GM12878 (cell line): ENCODE measurements at places on chromosomes 16 and 17. TPM values are rescaled to one million over a fixed set of nuclear protein-coding genes. Genes with fewer than 3 reads are reported as not detected.

Gene KRT20
- not detected in 2 replicates for polyA plus RNA-seq

- DNase-seq, result no peak
Observed at GRCh38 chr17:6544011-6544370, 12.4 kb downstream of the PITPNM3 start.

Gene PIPOX
- polyA plus RNA-seq, result 0.48 and 0.74 TPM in 2 replicates

DNA sequence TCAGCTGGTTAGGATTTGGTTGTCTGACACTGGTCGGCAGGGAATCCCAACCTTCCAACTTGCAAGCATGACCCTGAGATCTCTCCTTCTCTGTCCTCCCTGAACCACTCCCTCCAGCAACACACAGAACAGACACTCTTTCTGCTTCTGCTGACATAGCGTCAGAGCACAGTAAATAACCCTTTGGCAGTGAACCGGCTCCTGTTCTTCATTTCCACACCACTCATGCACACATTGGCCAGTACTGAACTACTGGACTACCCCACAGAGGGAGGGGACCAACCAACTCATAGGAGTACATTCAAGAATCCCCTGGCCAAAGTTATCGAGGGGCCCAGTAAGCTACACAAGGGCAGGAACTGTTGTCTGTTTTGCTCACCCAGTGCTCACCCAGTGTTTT is 138.2 kb downstream of the ZNF423 start:
- no peak for DNase-seq

Gene KRT17
- polyA plus RNA-seq, result 4.2 and 4.9 TPM in 2 replicates

Gene MAP2K4
- polyA plus RNA-seq, result 31.7 and 34.1 TPM in 2 replicates

- DNase-seq, result no peak
Observed at GRCh38 chr17:51507444-51507843, 247.1 kb downstream of the UTP18 start.

DNA sequence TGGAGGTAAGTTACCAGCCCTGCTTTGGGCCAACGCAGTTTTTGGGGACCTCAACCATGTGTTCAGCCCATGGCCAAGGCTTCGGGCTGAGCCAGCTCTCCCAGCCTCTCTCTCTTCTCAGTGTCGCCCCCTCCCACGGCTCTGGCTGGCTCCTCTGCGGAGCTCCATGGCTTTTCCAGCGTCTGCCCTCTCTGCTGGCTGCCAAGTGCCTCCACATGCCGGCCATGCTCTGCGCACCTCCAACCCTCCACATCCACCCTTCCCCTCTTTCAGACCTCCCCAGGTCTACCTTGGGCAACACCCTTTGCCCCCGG is 23.2 kb downstream of the COTL1 start:
- no peak for DNase-seq

DNA sequence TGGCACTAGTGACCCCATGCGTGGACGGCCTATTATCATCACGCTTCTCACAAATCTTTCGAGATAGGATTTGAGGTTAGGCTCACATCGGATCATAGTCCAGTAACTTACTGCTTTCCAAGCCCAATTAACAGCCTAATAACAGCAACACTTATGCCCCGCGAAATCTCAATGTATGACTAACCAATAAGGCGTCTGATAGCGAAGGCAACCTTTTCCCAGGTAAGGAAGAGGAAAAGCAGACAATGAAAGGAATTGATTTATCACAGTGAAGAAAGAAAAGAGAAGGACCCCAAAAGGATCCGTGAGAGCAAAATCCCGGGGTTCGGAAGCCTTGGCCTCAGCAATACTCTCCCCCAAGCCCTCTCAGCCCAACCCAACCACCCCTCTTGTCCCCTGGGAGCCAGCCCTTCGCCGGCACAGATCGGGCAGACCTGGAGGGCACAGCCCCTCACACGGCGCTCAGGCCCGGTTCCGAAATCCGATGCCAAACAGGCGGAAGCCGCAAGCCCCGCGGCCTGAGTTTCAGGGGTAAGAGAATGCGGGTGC is 534 bp downstream of the GPATCH8 start:
- no peak for DNase-seq

GRCh38 chr16:69942627-69943170 is 8.4 kb upstream of the CLEC18A start:
- DNase-seq, result no peak

DNA sequence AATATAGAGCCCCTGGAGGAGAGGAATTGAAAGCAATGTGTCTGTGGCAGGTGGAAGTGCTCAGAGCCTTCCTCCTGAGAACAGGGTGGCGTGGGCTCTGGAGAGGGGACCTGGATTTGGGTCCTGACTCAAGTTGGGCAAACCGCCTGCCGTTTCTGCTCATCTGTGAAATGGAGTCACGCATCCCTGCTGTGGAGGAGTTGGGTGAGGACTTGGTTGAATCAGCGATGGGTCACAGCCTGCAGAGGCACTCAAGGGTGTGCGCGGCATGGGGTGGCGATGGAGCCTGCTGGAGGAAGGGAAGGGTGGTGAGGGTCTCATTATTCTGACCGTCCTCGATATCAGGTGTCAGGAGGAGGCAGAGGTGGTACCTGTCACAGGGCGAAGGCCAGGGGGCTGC is 3.1 kb downstream of the ADAD2 start:
- no peak for DNase-seq

DNA sequence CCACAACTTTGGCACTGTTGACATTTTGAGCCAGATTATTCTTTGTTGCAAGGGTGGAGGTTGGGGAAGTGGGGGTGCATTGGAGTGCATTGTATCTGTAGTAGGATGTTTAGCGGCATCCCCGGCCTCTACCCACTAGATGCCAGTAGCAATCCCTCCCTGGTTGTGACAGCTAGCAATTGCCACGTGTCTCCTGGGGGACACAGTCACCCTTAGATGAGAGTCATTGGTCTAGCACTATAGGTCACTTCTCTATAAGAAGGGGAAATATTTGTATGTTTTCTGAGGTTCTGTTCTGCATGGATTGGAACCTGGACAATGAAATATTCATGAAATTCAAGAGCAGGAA is 32.4 kb downstream of the MSI2 start:
- DNase-seq, result no peak

DNA sequence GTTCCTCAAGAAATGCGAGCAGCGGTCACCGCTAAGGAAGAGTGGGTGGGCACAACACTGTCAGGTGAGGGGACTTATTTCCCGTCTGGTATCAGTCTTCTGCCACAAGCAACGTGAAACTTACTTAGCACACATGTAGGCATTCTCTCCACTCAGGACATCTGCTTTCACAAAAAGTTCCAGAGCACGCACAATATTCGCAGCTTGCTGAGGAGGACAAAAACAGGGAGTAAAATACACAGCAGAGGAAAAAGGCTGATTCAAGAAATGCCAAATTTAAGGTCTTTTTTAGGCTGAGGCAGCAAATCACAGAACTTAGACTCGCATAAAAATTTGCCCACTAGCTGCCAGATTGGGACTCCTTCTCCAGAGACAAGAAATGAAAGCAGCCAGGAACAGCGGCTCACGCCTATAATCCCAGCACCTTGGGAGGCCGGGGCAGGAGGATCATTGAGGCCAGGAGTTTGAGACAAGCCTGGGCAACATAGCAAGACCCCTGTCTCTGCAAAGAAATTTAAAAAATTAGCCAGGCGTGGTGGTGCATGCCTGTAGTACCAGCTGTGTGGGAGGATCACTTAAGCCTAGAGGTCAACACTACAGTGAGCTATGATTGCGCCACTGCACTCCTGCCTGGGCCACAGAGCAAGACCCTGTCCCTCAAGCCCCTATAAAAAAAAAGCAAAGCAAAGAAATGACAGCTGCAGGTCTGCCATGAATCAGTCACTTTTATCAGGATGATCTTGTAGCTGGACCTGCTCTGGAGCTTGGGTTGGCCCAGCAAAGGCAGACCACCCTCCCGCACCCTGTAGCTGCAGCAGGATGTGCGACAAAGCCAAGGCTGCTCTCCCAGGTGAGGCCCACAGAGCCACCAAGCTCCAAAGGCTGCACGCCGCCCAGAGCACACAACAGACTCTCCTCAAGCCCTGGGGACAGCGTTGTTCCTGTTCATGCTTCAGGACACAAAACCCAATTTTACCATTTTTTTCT is 20.5 kb downstream of the USP36 start:
- DNase-seq, result no peak

Gene CACNG4
- polyA plus RNA-seq, result not detected in 2 replicates

- no peak for DNase-seq
Observed at GRCh38 chr16:11572301-11572995, 14.3 kb downstream of the LITAF start.

DNA sequence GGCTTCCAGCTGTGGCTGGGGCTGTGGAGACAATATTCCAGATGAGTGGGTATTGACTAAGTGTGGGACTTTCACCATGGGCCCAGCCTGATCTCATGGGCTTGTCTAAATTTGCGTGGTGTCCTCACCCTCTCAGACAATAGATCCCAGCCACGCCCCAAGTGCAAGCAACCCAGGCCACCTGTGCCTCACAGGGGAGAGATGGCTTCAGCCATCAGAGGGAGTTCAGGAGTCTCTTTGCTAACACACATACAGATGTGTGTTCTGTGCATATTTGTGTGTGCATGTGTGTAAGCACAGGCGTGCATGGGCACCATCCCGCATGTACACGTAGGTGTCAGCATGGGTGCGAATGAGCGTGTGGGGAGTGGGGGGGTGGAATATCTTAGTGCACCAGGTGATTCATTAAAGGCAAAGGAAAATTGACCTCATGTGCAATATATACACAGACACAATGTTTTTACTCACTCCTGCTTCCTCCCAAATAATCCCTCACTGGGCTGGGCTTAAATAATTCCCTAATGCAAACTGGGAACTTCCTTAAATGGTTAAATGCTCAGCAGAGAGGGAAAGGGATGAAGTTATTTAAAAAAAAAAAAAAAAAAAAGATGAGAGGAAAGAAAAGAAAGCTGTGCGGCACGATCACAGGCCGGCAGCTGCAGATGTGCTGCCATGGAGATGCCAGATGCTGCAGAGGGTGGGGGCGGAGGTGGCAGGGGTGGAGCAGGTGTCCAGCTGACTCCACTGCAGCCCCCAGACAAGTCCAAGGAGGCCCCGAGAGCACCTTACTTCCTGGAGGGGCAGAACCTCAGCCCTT is 24.0 kb upstream of the CDC42EP4 start:
- DNase-seq, result no peak

- no peak for DNase-seq
Observed at GRCh38 chr17:58531661-58532554, 17.5 kb upstream of the MTMR4 start.

Gene OR4D1
- not detected in 2 replicates for polyA plus RNA-seq

DNA sequence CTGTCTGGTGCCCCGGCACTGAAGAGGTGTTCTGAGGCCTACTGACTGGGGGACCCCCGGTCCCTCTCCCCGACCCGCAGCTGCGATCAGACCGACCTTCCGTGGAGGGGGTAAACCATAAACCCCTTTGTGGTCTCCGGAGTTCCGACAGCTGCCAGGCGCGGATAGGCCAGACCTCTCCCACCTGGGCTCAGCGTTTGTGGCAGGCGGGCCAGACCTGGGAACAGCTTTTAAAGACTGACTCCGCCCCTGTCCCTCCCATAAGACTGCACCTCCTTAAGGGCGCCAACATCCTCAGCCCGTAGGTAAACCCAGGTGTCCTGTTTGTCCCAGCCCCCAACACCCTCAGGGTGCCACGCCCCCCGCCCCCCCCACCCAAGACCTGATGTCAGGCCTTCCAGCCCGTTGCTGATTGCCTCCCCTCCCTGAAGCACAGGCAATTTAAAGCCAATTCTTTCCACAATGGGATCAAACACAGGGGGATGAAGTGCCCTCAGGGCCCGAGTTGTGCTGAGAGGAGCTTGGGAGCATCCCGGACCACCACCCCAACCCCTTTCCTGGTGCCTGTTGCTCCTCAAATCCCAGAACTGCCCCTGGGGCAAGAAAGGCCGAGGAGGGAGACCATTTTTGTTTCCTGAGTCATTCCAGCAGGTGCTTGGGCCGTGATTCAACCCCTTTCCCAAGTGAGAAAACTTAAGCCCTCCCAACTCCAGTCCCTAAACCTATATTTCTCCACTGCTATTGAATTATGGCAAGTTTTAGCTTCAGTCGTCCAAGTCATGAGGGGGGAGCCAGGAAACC is at the start of gene SOX15:
Gene SOX15, minus strand, starts transcription at position 204 of the 801 bp plus-strand sequence. CDS start 418 bp downstream, outside the sequence.
- DNase-seq, result no peak

- DNase-seq, result no peak
Observed at GRCh38 chr16:62256406-62256805, 220.2 kb upstream of the CDH8 start.

Gene PYY
- not detected in 2 replicates for polyA plus RNA-seq

Gene CUEDC1
- 0.71 and 1.1 TPM in 2 replicates for polyA plus RNA-seq

- no peak for DNase-seq
Observed at GRCh38 chr17:16371742-16372141, 9.1 kb upstream of the UBB start.

Gene SPNS2
- 0.49 and 0.88 TPM in 2 replicates for polyA plus RNA-seq

DNA sequence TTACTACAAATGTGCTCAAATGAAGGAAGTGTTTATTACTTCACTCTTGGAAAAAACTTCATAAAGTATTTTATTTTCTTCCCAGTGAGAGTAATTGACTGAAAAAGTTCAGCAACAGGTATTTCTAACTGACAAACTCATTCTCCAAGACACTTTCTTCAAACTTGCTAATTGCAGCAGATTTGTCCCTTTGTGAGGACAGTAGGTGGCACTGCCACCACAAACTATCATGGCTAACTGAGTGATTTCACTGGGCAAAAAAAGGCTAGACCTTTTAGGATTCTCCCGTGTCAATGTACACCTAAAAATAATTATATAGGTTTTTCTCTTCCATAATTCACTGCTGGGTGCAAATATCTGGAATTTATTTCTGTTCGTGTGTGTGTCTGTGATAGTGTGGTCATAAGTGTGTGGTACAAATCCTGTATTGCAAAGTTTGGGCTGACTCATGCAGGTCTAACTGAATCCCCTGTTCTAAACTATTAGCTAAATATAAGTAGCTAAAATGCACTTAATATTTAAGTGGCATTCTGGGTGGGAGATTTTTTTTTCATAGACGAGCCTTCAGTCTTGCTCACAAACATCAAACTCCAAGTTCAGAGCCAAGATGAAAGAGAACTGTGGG is 3.9 kb downstream of the HS3ST3A1 start:
- DNase-seq, result no peak

Gene SLFN14
- polyA plus RNA-seq, result 0.05 TPM in 1 of 2 replicates, not detected in the other

GRCh38 chr17:5282642-5283217 is 646 bp downstream of the RABEP1 start:
- DNase-seq, result no peak

- no peak for DNase-seq
Observed at GRCh38 chr17:6480303-6480675, 36.0 kb downstream of the PIMREG start.

Gene TBC1D3K
- polyA plus RNA-seq, result not detected in 2 replicates

DNA sequence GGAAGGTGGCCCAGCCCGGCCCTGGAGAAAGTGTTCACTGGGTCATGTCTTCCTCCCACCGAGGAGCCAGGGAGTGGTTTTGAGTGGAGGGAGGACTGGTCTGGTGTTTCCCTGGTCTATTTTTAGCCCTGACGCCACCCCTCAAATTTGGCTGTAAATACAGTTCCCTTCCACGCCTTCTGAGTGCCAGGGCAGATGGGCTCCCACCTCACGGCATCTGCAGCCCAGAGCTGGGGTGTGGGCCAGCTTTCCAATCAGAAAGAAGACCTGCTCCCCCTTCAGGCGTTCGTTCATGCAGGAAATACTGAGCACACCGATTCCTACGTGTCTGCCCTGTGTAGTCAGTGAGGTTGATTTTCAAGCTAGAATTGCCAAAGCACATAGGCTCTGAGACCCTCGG is 53.7 kb downstream of the SNX20 start:
- no peak for DNase-seq
